ENCODE measurements at places on chromosomes 11 and 22. TPM values are rescaled to one million over a fixed set of nuclear protein-coding genes. Genes with fewer than 3 reads are reported as not detected.

- DNase-seq, result no peak
Observed at GRCh38 chr11:133984828-133985227, 28.1 kb upstream of the IGSF9B start.

GRCh38 chr11:12187399-12187798 lies 77.0 kb downstream of the MICAL2 start:
- no peak for DNase-seq

GRCh38 chr11:19848219-19848618 lies 135.6 kb downstream of the NAV2 start:
- DNase-seq, result no peak

The KRTAP5-9 gene
- 0.17 TPM for polyA plus RNA-seq

DNA sequence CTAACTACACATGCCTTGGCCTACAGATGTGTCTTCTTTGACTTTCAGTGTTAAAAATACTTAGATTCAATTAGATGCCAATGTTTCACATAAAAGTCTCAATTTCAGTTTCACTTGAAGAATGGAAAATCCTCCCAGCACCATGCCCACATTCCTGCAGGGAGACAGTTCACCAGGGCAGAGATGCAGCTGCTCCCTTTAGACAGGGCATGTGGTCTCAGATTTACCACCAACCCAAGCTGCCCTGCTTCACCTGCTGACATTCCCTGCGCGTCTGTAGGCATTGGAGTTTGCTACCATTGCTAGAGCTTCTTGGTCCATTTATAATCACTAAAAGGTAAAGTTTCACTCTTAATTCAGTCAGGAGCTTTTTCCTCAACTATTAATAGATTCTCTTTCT lies 113.9 kb downstream of the ARFGAP2 start:
- DNase-seq, result no peak

The APOBEC3A gene
- polyA plus RNA-seq, result 1.2 TPM

The SCYL1 gene
- polyA plus RNA-seq, result 11.7 TPM

The CWF19L2 gene
- 15.1 TPM for polyA plus RNA-seq

Measured in ovary (tissue), 10 donors.